ENCODE measurements at places on chromosomes 11 and 22.

DNA sequence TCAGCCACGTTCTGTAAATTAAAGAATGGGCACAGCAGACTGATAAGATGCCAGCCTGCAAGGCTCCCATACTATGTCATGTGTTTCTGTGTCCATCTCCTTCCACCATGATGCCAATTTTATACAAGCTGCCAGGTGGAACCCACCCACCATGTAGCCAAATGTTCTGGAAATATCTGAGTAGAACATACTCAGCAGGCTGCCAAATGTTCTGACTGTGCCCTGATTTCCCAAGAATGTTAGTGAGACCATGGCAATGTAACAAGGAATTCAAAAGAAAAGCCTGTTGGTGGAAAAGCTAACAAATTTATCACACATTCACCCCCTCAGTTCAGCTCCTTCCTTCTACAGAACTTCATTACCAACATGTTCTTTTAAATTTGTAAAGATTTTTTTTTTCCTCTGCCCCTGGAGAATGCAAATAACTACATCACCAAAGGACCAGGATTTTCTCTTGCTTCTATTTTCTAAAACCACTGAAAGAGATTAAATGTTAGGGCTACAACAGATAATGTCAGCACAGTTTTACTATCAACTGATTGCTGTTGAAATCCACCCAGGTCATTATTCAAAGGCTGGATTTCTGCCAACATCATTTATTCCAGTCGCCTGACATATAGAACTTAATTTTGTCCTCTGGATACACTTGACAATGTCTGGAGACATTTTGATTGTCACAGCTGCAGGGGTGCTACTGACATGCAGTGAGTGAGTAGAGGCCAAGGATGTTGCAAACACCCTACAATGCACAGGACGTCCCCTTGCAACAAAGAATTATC lies 3.1 kb downstream of the DMC1 start:
- no peak for DNase-seq

GRCh38 chr11:9916480-9916879 lies 252.6 kb downstream of the SWAP70 start:
- no peak for DNase-seq

- DNase-seq, result no peak
Measured at GRCh38 chr11:86630229-86630981, 42.0 kb downstream of the ME3 start.

DNA sequence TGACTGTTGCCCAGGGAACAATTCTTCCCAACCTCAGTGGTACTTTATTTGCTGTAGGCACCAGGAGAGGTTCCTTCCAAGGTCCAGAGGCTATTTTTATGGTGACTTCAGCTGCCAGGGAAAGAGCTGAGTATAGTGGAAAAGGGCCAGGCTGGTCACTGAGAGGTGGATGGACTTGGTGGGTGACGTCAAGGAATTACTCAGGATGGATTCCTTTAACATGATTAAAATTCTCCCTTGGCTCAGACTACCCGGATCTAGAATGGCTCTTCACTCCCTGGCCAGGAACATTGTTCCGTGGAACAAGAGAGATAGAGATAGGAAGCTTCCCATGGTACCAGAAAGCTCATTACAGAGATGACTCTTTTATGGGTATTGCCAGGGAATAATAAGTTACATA lies 8.7 kb upstream of the CALCA start:
- no peak for DNase-seq

DNA sequence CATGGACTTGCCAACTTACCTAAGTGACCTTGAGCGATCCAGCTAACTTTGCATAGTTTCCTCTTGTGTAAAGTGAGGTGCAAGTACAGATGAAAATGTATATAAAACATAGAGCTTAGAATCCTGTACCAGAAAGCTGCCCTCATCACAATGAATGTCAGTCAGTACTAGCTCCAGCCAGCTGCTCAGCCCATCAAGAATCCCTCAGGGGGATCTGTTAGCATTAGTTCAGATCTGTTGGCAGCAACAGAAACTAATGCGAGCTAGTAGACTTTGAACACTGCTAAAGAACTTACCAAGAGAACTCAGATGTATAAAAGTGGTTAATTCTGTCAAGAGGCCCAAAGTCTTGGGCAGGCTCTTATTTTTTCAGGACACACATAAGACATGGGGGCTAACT lies 6.3 kb upstream of the C11orf91 start:
- no peak for DNase-seq

DNA sequence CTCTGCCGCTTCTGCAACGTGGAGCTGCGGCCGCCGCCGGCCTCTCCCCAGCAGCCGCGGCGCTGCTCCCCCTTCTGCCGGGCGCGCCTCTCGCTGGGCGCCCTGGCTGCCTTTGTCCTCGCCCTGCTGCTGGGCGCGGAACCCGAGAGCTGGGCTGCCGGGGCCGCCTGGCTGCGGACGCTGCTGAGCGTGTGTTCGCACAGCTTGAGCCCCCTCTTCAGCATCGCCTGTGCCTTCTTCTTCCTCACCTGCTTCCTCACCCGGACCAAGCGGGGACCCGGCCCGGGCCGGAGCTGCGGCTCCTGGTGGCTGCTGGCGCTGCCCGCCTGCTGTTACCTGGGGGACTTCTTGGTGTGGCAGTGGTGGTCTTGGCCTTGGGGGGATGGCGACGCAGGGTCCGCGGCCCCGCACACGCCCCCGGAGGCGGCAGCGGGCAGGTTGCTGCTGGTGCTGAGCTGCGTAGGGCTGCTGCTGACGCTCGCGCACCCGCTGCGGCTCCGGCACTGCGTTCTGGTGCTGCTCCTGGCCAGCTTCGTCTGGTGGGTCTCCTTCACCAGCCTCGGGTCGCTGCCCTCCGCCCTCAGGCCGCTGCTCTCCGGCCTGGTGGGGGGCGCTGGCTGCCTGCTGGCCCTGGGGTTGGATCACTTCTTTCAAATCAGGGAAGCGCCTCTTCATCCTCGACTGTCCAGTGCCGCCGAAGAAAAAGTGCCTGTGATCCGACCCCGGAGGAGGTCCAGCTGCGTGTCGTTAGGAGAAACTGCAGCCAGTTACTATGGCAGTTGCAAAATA lies 816 bp downstream of the PDE3B start:
- peak; percentile 9 for DNase-seq

DNA sequence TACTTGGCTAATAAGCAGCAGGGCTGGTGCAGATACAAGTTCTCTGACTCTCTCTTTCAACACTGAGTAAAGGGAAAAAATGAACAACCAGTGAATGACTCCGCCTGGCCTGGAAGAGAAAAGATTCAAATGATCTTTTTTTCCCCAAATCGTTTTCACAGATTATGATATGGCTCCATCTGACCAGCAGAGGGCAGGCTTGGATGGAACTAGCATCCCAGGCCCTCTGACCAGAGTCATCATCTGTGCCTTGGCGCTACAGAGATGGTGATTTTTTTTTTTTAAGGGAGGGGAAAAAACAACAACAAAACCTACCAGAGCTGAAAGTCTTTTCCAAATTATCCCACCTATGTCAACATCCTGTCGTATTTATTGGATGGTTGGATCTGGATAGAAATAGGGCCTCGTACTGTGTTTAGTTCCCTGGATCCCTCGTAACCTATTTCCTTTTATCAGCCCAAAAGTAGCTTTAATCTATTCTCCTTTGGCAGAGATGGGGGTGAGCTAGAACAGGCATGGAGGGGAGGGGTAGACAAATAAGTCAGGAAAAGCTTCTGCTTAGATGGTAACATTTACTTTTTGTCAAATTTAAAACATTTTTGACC lies 69.7 kb downstream of the PRSS23 start:
- DNase-seq, result peak; percentile 2

DNA sequence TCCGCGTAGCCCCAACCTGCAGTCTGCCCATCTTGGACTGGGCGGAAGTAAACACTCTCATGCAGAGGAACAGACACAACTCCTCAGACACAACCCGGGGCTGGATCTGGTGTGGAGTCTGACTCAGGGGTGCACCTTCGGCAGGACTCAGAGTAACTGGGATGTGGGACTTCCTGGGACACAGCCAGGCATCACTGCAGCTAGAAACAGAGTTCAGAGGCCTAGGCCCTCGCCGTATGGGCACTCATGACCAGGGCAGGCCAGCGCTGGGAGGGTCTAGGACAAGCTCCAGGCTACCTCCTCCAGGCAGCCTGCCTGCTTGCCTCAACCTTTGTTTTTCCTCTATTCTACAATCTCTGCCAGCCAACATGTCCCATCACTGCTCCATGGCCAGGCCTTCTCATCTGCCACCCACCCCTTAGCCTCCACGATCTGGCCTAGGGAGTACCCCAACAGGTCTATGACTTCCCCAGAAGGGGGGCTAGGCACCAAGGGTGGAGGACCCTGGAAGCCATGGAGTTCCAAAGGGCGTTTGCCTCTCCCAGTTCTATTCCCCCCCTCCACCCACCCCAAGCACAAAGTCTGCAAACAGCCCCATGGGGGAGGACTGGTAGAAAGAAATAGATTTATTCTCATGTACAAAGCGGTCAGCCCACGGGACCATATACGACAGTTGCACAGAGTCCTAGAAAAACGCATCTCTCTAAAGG lies 98.5 kb downstream of the PDE2A start:
- DNase-seq, result no peak

- no peak for DNase-seq
Measured at GRCh38 chr11:26584818-26585217, 12.8 kb upstream of the MUC15 start.

- no peak for DNase-seq
Measured at GRCh38 chr11:27002838-27003237, 8.9 kb downstream of the FIBIN start.

DNA sequence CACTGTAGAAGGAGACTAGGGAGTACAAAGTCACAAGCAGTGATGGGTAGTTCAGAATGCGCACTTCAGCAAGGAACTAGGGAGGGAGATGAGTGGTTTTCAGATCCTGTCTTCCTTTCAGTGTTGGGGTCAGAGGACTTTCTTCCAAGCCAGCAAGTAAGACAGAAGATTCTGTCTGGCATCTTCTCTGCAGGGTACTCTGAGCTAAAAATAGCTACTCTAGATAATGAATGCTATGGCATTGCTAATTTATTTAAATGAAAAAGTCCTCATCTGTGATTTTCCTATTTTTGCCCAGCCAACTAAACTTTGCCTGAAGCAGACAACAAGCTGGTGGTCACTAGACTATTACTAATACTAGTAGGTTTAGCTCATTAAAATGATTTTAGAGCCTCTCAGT lies 18.3 kb upstream of the ARL14EP start:
- no peak for DNase-seq

GRCh38 chr22:24005201-24005600 lies at the start of gene GSTT4:
TSS of gene GSTT4 (minus strand) at chr22:24005453. CDS start at chr22:24005356, 97 bp downstream.
- no peak for DNase-seq

DNA sequence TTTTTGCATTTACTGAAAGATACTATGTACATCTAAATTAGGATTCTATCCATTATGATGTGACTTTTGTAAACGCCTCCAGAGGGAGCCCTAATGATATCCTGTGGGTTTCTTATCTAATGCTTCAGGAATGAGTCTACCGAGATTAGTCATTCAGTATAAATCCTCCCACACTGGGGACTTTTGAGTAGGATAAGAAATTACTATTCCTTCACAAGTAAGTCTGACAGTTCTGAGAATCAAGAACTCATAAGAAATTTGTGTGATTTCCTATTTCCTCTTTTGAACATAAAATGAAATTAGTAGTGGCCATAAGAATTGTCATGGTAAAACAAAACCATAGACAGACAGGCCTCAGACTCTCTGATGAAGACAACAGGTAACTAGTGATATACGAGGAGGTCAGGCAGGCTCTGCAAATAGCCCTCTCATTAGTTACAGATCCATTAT lies 10.0 kb upstream of the OR5M1 start:
- DNase-seq, result no peak

DNA sequence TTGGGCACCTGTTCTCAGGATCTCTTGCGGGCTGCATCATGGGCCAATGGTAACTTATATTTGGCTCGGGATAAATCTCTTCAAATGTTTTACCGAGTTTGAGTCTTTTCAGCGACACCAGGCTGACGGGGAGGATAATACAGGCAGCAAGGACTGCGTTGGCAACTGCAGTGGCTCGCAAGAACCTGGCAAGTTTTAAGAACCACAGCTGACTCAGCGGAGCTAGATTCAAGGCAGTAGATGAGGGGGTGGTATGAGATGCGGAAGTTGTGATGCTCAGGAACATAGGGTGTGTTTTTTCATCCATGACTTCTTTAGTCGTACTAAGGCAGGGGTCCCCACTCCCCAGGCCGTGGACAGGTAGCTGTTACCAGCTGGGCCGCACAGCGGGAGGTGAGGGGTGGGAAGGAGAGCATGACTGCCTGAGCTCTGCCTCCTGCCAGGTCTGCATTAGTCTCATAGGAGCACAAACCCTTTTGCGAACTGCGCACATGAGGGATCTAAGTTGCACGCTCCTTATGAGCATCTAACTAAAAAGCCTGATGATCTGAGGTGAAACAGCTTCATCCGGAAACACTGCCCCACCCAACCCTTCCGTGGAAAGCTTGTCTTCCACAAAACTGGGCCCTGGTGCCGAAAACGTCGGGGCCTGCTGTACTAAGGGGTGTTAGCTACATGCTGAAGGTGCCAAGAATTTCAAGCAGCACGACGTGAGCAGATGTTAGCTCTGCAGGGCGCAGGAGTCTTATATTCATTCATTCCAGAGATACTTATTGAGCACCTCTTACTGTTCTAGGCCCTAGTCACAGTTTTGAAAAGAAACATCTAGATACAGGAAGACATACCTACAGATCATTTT lies 6.4 kb upstream of the JAM3 start:
- no peak for DNase-seq

GRCh38 chr11:87819151-87819550 lies 356.1 kb downstream of the RAB38 start:
- DNase-seq, result no peak

DNA sequence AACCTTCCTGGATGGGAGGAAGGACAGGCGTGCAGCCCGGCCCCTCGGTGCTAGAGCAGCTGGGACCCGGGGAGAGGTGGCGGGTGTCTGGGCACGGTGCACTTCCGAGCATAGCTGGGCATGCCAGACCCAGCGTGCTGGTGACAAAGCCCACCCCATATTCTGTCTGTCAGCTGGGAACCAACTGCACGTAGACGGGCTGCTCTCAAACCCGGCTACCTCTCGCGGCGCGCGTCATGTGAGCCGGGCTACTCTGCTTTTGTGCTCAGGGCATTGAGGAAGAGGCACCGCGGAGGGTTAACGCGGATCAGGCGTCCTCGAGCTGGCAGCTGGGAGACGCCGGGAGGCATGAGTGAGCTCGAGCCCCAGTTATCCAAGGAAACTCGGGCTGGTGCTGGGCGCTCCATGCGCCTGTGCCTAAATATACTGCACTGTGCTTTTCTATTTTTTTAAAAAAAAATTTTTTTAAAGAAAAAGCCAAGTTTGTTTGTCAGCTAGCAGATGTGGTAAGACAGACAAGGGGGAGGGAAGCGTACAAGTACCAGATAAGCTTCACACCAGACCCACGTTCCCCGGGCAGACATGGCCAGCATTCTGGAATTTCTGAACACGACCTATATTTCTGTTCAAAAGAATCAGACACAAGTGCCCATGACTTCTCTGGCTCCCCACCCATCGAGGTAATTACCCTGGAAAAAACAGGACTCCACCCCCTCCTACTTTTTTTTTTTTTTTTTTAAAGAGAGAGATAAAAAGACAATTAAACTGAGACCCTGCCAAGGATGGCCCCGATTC lies 425.6 kb downstream of the SHANK2 start:
- DNase-seq, result no peak
